ENCODE measurements at places on chromosomes 4 and X. TPM values are rescaled to one million over a fixed set of nuclear protein-coding genes. Genes with fewer than 3 reads are reported as not detected.

CXCL8 gene
- total RNA-seq: 26.7 TPM

SPIN2B gene
- 7.1 TPM for total RNA-seq

RAB41 gene
- total RNA-seq: not detected

CENPVL3 gene
- total RNA-seq: 0.27 TPM

MTNR1A gene
- total RNA-seq: not detected

CSAG3 gene
- total RNA-seq: 3.3 TPM

RBMX2 gene
- total RNA-seq: 45.6 TPM

TLR3 gene
- total RNA-seq: 33.0 TPM

POF1B gene
- total RNA-seq: not detected

CCKAR gene
- total RNA-seq: not detected

Measured in H4 (cell line).